ENCODE measurements at places on chromosomes 6 and 20. TPM values are rescaled to one million over a fixed set of nuclear protein-coding genes. Genes with fewer than 3 reads are reported as not detected.

The ERVFRD-1 gene
- 2.2 TPM for total RNA-seq

The ANKEF1 gene
- 4.7 TPM for total RNA-seq

- peaks cover 21% of the 10 kb centered on the region for H3K4me1 ChIP-seq
- no peaks in the 10 kb centered on the region for H3K27me3 ChIP-seq
- no peaks in the 10 kb centered on the region for H3K36me3 ChIP-seq
- H3K27ac ChIP-seq: no peak overlapping the region
- H3K4me3 ChIP-seq: no peak overlapping the region
Measured at GRCh38 chr6:11211254-11211653, 21.2 kb downstream of the NEDD9 start.

DNA sequence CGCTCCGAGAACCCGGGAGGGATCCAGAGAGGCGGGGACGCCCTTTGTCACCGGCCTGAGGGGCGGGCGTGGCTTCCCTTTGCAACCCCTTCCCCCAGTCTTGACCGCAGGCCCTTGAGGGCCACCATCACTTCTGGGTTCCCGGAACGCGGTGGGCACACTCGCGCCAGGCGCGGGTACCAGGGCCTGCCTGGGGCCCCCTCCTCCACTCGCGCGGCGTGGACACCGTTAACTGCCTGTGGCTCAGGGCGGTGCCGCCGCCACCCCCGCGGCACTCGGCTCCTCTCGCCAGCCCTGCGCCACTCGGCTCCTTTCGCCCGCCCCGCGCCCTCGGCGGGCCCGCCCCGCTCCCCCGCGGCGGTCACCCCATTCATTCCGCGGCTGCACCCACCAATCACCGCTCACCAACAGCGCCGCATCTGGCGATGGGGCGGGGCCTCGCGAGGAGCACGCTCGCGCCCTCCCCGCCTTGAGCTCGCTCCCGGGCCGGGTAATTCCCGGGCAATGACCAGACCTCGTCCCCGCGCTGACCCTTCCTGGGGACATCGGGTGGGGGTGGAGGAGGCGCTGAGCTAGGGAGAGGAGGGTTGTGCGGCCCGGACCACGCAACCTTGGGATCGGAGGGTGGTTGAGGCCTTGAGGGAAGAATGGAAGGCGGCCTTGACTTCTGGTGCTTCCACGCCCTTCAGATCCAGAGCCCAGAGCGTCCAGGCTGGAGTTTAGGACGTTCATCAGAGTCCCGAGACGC is 10.5 kb upstream of the ELOVL5 start:
- H3K36me3 ChIP-seq: no peaks in the 10 kb centered on the region
- DNase-seq: peak; percentile 98
- H3K4me1 ChIP-seq: peaks cover 18% of the 10 kb centered on the region
- no peaks in the 10 kb centered on the region for H3K27me3 ChIP-seq
- peak overlapping the region; percentile 14 for H3K4me3 ChIP-seq
